ENCODE measurements at places on chromosomes 6 and 20.

DNA sequence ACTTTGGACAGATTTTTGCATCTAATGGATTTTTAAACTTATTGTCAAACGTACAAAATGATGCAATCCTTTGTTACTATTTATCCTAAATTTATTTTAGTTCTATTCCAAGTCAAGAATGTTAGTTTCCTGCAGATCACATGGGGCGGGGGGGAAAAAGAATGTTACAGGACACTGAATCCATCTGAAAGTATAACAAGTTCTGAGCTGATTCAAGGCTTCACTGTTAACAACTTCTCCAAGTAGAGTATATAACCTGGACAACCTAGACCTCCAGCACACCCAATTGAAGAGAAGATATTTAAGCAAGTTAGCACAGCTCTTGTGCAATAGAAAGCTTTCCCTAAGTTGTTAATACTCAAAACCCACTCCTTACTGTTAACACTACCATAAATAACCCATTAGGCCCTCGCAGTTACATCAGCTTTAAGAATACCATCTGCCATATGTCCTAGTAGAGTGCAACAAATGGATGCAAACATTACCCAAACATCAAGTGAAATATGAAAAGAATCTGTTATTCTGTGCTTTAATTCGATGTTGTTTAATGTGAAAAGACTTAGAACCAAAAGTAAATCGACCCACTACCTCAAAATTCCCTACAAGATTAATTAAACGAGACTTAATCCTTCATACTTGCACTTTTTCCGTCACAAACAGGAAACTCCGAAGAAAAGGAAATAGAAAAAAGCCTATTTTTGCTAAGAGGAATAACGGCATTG lies 1.3 kb downstream of the SEC63 start:
- peak; percentile 20 for DNase-seq

DNA sequence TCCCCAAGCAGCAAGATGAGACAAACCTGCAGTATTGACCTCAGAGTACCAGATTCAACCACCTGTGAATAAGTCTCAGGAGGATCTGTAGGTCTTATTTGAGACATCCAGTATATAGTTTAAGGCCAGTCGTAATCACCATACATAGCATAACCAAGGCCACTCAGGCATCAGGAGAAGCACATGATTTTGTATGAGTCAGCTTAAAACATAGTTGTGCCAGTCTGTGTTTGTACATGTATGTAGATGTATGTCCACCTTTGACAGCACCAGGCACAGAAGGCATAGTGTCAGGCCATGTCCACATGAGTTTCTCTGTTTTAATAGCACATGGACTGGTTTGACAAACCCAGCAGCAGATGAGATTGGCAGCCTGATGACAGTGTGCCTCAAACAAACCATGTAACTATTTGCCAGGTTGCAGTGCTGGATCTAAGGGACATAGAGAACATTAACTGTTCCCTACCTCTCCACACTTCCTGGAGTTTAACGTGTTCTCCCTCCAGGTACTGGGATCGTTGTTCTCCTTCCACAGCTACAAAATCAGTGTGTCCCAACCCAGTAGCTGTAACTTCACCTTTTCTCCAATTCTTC lies 8.6 kb upstream of the ASIP start:
- no peak for DNase-seq

- no peak for DNase-seq
Measured at GRCh38 chr20:5033566-5033965, 32.3 kb upstream of the SLC23A2 start.

DNA sequence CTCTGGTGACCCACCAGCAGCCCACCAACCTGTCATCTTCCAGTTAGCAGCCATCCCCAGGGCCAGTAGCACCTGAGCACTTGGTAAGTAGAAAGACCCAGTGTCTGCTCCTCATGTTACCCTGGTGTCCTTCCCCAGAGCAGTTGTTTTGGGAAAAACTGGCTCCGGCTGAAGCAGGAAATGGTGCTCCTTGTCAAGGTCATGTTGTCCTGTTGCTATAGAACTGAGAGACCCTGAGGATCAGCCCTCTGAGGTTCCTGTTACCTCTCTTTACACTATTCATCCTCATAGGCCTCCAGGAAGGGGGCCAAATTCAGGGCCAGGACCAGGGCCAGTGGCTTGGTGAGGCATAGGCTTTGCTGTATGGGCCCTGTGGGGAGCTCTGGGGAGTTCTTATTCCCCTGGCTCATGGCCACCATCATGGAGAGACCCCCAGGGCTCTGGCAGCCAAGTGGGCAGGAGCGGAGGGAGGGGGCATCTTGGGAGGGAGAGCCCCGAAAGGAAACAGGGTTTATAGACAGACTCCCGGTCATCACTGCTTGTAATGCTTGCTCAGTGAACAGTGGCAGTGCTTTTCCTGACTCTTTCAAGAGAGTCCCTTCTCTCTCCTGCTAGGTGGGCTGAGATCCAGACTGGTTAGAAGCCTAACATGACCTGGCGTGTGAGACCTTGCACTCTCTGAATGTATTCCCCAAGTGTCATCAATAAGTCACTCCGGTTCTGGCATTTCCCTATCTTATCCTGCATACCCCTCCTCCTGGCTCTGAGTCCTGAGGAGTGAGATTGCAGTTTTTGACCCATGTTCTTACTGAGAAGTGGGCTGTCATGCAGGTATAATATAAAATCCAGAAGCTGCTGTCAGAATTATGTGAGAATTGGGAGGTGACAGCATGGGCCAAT lies 50.7 kb downstream of the PPARD start:
- DNase-seq: no peak

GRCh38 chr6:44304282-44305199 lies 8.6 kb downstream of the AARS2 start:
- peak; percentile 63 for DNase-seq

- no peak for DNase-seq
Measured at GRCh38 chr6:27136978-27137814, 110.3 kb upstream of the PRSS16 start.

DNA sequence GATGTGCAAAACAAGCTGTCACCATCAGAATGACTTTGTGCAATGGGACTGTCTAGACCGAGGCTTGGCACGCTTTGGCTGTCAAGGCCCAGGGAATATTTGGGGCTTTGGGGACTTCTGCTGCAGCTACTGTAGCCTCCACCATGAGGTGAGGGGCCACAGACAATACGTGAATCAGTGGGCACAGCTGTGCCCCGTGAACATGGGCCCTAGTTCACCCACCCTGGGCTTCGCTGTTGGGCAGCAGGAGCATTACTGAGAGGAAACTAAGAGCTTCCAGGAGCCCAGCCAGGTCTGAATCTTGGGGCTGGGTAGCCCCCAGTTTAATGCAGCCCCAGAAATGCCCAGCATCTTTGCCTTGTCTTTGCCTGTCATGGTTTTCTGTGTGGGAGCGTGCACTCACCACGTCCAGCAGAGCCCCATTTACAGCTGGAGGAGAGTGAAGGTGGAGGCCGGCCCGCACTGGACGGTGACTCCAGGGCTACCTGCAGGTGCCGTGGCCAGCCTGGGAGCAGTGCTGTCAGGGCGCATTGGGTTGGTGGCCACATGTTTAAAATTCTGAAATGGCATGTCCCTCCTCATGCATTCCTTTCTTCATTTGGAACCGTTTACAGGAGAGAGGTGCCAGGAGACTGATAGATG lies 34.7 kb downstream of the DUSP22 start:
- no peak for DNase-seq

GRCh38 chr20:35314816-35315631 lies 22.8 kb upstream of the FAM83C start:
- DNase-seq: no peak

GRCh38 chr20:3406481-3407039 lies 909 bp downstream of the DNAAF9 start:
- DNase-seq: peak; percentile 28

DNA sequence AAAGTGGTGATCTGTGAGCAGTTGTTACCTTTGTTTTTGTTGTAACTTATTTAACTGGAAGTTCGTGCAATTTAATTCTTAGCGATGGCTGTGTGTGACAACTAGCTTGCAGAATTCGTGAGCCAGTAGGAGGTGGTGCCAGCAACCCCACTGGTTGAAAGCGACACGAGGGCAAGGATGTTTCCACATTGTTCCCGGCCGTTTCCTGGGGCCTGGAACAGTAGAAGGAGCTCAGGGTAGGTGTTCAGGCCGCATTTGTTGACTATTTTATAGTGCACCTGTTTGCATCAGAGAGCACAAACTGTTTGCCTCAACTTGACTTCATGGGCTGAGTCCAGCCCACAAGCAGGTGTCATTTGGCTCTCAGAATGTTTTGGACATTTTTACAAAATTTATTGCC lies 112.1 kb upstream of the PTPN1 start:
- DNase-seq: no peak

GRCh38 chr6:36120539-36120938 lies 9.8 kb upstream of the MAPK13 start:
- no peak for DNase-seq

- DNase-seq: no peak
Measured at GRCh38 chr20:60066438-60066823, 108.2 kb downstream of the CDH26 start.

GRCh38 chr20:23301436-23302050 lies 49.0 kb upstream of the NXT1 start:
- DNase-seq: no peak

DNA sequence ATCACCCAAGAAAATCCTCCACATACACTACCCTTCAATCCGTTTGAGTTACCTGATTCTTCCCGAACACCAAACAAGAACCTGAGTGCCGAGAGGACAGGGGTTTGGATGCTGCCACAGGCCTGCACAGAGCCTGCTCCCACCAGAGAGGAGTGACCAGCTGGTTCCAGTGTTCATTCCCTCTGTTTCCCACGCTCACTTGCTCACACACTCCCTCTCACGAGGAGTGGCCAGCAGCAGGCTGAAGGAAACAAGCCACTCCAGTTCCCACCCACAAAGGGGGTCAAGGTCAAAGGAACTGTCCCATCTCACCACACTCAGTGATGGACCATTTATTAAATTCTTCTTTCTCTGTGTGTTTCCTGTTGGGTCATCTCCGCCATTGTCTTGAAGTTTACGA lies 97.2 kb upstream of the SNX9 start:
- DNase-seq: no peak

GRCh38 chr6:17466147-17466546 lies 72.8 kb downstream of the CAP2 start:
- no peak for DNase-seq

DNA sequence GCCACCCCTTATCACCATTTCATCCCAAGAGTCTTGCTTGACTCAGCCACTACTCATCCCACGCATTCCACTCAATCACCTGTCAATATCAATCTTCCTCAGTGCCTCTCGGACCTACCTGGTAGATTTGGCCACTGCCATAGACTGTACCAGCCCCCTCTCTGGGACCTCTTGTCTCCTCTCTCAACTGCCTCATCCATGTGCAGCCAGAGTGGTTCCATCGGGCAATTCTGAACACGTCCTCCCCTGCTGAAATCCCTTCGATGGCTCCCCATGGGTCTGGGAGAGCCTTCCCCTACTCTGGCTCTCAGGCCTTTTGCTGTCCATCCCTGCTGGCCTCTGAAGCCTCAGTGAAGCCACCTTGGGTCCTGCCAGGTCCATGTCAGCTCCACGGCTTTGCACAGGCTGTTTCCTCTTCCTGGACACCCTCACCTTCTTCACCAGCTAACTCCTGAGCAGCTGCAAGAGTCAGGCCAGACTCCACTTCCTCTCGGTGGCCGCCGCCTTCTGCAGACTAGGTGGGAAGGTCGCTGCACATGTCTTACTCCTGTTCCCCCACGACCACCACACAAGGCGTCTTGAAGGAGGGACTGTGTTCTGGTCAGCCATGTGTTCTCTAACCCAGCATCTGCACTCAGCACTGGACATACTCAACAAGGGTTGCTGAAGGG lies 120.4 kb downstream of the TOX2 start:
- no peak for DNase-seq

GRCh38 chr6:107603006-107603370 lies 113.1 kb downstream of the SOBP start:
- DNase-seq: no peak

GRCh38 chr6:21019614-21020013 lies 485.4 kb downstream of the CDKAL1 start:
- no peak for DNase-seq

- no peak for DNase-seq
Measured at GRCh38 chr20:20772497-20773085, 60.1 kb upstream of the RALGAPA2 start.

GRCh38 chr20:266596-267562 lies 9.4 kb downstream of the DEFB132 start:
- DNase-seq: peak; percentile 87

- no peak for DNase-seq
Measured at GRCh38 chr20:58707770-58708169, 15.2 kb downstream of the NPEPL1 start.

DNA sequence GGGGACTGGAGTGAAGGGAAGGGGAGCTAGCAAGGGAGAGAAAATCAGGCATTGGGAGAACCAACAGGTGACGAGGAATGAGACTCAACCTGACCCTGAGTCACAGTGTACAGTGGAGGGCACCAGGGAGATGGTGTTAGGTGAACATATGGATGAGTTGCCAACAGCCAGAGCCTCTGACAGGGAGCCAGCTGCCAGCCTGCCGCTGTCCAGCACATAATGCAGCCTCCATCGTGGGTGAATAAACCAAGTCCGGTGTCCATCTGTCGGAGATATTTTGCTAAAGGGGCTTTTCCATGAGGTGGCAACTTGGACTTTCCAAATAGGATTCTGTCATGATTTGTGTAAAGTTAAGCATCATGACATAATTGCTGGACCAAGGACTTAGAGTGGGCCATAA lies 88.1 kb downstream of the CDH4 start:
- no peak for DNase-seq

DNA sequence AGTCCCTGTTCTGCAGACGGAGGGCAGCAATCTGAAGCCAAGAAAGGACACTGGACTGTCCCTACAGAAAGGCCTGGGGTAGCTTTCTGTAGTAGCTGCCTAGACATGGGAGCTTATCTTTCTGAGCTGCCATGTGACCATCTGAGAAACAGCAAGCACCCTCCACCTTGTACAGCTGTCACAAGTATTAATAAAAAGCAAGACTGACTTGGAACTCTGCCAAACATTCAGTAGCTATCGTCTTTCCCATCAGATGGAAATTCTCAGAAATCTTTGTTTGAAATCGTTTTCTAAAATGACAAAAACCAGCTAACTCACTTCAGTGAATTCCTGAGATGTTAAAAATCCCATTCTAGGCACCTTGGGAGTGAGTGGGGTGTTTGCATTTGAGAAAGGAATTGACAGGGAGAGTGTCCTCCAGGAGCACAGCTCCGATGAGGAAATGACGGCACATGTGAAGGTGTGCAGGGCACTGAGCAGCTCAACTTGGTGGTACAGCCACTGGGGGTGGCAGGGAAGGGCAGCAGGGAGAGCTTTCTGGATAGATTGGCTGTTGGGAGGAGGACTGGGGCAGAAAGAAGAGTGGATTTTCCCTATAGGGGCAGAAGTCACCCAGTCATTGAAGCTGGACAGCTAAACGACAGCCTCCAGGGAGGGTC lies 24.5 kb downstream of the ACSS1 start:
- DNase-seq: no peak

- no peak for DNase-seq
Measured at GRCh38 chr20:56861590-56861989, 232.5 kb downstream of the TFAP2C start.

DNA sequence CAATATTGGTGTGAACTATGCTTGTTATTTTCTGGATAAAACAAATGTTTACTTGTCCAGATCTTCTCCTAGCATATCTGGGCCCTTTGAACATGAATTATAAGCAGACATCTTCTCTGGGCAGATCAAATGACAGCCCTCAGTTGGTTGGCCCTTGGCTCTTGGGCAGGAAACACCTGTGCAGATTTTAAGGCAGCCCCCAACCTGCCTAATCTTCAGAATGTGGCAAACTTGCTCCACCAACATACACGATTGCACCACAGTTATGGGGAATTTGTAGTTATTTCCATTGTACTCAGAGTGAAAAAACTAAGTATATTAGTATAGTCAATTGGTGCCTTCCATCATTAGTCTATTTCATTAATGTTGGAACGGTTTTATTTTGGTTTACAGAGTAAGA lies 94.9 kb upstream of the KCNK16 start:
- no peak for DNase-seq
